ENCODE measurements at places on chromosomes 11 and 22. TPM values are rescaled to one million over a fixed set of nuclear protein-coding genes. Genes with fewer than 3 reads are reported as not detected.

The GGTLC2 gene
- total RNA-seq, result not detected

The TMEM45B gene
- not detected for total RNA-seq

The OR51E1 gene
- 2.1 TPM for total RNA-seq

The DMC1 gene
- total RNA-seq, result 3.2 TPM

The MRGPRX4 gene
- not detected for total RNA-seq

The KLHL35 gene
- total RNA-seq, result 0.23 TPM

The P2RY2 gene
- total RNA-seq, result 9.5 TPM

The DKK3 gene
- total RNA-seq, result 314 TPM

The CACNA1I gene
- 0.05 TPM for total RNA-seq

The CNGA4 gene
- total RNA-seq, result 0.13 TPM
